ENCODE measurements at places on chromosomes 11 and 22.

GRCh38 chr11:76825726-76826396 is 34.9 kb upstream of the ACER3 start:
- no peak for DNase-seq

DNA sequence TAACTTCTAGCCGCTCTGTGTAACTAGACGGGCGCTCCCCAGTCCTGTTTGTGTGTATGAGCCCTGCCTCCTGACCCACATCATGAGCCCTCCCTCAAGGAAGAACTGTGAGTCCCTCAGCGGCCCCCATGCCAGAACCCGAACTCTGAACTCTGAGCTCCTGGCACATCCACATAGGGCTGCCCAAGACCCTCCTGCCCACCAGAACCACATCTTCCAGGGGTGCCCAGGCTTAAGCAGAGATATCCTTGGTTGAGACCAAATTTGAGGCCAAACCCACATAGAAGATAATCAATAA is 3.0 kb downstream of the TRIM29 start:
- no peak for DNase-seq

GRCh38 chr11:66707486-66707885 is 21.5 kb downstream of the SPTBN2 start:
- no peak for DNase-seq

DNA sequence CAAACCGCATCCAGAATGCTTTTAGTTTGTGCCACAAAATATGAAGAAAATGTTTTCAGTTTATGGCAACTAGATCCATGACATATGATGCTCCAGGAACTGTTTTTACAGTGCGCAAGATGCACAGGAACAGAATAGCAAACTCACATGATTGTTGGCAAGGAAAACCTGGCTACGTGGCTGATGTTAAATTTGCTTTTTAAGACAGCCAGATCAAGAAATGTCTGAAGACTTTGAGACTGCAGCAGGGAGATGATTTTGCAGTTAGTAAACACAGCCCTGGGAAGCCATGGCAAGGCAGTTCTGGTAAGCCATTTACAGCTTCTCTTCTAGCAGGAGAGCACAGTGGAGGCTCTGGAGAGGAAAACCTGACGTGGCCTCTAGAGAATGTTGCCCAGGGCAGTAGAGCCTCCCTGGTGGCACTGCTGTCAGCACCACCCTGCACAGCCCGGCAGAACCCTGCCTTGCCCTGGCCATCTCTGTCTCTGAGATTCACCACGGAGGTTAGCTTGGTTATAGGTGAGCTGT is 69.8 kb upstream of the TNRC6B start:
- no peak for DNase-seq

- DNase-seq = no peak
Observed at GRCh38 chr22:33806191-33806590, 114.1 kb downstream of the LARGE1 start.

- DNase-seq = no peak
Observed at GRCh38 chr11:110955776-110956175, 243.5 kb upstream of the ARHGAP20 start.

- no peak for DNase-seq
Observed at GRCh38 chr11:118998388-118998717, 415 bp downstream of the CENATAC start.

GRCh38 chr11:72347691-72348090 is 86.6 kb downstream of the CLPB start:
- no peak for DNase-seq

GRCh38 chr22:50189849-50190181 is 4.1 kb downstream of the TRABD start:
- DNase-seq = no peak

- DNase-seq = no peak
Observed at GRCh38 chr22:42752230-42752746, 31.6 kb upstream of the A4GALT start.

DNA sequence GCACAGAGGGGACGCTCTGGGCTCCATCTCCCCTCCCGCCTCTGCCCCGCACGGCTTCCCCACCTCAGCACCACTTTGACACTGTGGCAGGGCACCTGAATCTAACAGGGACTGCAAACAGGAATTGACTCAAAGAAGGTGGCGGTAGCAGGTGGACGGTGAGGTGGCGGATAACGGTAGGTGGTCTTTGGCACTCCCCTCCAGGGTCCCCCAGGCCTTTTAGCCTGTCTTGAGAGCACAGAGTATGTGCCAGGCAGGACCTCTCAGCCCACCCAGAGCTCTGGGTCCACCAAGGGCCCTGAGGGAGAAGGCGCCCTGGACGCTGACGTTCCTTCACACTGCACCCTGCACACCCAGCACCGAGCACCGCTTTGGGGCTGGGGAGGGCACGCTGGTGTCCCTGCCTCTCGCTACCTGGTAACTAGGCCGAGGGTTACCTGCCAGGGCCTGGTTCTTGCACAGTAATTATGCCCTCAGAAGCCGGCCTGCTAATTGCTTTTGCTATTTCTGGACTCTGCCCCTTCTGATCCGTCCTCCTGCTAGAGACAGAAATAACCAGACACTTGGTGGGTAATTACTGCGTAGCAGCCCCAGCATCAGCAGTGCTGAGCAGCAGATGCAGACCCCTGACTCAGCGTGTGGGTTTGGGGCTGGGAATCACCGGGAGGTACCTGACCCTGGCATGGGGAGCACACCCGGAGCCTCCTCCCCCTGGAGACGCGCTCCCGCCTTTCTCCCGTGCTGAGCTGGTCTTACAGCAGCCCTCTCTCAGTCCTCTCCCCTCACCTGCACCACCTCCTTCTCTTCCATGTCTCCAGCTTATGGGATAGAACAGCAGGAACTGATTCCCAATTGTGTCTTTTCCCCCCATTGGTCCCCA is 103.3 kb upstream of the B3GAT1 start:
- no peak for DNase-seq

- DNase-seq = no peak
Observed at GRCh38 chr22:34429314-34429713, 509.0 kb upstream of the LARGE1 start.

GRCh38 chr11:45324459-45324858 is 38.3 kb upstream of the SYT13 start:
- no peak for DNase-seq

DNA sequence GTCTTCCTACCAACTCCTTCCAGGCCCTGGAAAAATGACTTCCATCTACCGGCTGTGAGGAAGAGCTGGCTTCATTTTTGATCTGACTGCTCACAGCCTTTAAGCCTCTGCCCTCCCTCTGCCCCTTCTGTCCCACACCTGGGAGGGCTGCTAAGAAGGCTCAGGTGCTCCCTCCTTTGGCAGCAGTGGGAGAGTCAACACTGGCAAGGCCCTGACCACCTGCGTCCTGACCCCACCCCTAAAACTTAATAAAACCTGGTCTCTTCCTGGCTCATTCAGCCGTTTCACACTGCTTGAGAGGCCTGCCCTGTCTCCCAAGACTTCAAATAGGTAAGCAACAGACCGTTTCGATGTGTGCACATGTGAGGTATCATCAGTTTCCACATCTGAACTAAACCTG is 52.1 kb upstream of the NFRKB start:
- no peak for DNase-seq

DNA sequence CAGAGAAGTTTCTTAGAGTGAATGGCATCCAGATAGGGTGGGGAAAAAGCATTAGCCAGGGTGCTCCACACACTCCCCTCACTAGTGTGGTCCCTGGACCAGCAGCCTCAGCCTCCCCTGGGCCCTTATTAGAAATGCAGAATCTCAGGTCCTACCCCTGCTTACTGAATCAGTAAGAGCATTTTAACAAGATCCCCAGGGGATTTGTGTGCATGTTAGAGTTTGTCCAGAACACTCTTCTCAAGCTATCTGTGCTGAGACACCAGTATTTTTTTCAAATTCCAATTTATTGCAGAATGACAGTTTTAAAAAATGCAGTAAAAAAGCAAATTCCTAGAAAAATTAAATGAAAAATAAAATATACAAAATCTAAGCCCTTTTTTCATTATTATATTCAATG is 123.1 kb downstream of the MIAT start:
- no peak for DNase-seq

DNA sequence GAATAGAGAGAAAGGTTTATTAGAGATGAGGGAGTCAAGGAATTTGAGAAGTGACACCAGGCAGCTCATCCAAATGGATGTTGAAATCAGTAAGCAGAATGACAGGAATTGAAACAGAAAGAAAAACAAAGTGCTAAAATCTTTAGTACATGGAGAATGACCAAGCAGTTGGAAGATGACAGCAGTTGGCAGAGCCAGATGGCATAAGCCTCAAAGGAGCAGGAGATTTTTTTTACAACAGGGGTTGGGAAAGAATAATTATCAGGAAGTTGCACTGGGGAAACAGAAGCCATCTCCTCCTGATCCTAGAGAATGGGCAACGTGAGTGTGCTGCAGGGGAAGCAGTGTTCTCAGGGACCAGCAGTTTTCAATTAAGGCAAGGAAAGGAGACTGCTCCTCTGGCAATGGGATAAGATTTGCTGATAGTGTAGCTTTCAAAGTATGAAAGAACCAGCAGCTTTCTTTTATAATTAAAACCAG is 28.9 kb downstream of the RAB39A start:
- peak; percentile 23 for DNase-seq

DNA sequence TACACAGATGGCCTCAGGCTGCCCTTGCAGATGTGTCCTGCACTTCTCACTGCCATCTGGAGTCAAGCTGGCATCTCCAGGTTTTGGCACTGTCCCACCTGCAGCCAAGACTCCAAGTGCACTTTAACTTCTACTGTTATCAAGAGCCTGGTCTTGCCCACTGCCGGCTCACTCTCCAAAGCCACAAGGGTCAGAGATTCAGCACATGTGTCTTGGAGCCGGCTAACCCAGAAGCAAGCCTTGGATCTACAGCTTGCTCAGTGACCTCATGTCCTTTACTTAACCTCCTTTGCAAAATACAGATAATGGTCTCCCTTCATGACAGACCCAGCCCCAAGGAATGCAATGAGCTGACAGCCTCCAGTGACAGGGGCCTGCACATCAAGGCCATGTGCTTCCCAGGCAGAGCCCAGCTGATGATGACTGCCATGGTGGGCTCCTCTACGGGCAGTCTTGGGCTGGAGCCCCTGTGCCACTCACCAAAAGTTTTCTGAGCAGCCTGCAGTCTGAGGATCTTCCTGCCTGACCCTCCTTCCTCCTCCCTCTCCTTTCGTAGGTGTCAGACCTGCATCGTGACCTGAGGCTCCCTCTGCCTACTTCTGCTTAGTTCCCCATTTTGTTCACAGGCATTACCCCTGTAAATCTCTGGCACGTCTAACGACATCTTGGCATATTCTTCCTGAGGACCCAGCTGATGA is 9.0 kb downstream of the TP53AIP1 start:
- no peak for DNase-seq

DNA sequence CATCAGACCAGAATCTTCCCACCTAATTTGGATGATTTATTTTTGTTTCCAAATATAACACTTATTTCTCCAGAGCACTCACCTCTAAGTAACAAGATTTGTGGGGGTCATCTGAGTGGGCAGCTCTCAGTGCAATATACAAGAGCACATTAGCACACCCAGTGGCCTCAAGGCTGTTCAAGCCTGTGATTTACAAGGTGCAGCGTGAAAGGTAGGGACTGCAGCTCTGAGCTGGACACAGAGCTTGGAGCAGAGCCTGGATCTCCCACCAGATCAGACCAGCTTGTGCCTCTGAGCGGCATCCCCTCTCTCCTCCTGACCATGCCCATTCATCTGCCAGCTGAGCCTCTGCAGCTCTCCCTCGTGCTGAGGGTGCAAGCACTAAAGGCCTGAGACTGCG is 323.3 kb upstream of the ZC3H12C start:
- DNase-seq = no peak

DNA sequence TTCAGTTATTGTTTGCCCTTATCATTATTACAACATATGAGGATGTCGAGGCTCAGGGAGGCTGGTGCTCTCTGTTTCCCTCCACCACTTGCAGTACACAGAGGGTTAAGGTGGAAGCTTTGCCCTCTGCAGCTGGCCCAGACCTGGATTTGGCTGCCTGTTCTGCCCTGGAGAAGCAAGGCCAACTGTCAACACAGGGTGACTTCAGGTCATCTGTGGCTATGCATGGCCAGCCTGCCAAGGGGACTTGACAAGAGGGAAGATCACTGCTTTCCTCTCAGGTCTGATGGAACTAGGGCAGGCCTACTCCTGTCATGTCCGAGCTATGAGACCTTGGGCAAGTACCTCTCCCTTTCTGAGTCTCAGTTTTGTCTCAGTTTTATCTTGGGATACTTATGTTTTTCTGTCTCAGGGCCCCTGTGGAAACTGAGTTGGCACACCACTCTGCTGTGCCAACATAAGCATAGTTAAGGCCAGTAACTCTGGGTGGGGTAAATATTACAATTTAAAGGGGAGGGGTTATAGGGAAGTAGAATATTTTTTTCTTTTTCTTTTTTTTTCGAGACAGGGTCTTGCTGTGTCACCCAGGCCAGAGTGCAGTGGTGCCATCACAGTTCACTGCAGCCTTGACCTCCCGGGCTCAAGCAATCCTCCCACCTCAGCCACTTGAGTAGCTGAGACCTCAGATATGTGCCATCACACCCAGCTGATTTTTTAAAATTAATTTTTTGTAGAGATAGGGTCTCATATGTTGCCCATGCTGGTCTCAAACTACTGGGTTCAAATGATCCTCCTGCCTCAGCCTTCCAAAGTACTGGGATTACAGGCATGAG is 2.4 kb upstream of the THRSP start:
- no peak for DNase-seq

DNA sequence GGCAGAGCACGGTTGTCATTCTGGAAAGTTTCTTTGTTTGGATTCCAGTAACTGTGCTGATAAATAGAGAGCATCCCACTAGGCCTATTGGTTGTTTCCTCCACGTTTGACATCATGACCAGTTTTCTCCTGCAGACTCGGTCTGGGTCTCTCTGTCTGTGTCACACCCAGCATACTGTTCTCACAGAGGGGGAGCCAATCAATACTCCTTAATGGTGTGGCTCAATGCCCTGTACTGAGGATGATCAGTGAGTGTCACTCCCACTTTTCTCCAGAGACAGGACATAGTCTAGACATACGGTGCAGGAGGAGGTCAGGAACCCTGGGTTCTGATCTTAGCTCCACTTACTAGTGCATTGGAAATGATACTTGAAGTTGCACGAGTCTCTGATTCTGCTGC is 88.2 kb upstream of the BLID start:
- DNase-seq = no peak

- DNase-seq = no peak
Observed at GRCh38 chr11:132284048-132284447, 913.6 kb downstream of the NTM start.

GRCh38 chr22:46579751-46580449 is 40.3 kb upstream of the GRAMD4 start:
- DNase-seq = no peak
